ENCODE measurements at places on chromosomes 11 and 22.

DNA sequence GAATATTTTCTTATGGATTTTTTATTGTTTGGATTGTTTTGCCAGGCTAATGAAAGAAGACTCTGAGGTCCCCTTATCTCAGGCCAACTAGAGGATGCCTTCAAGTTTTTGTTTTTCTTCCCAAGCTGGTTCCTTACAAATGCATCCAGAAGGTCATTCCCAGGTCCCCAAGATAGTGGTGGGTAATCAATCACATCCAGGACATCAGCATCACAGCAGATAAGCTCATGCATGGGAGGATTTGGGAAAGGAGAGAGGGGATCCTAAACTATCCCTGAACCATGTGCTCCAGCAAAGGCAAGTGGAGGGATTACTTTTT is 20.7 kb downstream of the FZD4 start:
- no peaks in the 10 kb centered on the region for H3K27me3 ChIP-seq
- H3K4me1 ChIP-seq: no peaks in the 10 kb centered on the region
- no peaks in the 10 kb centered on the region for H3K36me3 ChIP-seq
- DNase-seq: no peak

GRCh38 chr11:32115446-32115845 is 24.6 kb downstream of the RCN1 start:
- H3K36me3 ChIP-seq: no peaks in the 10 kb centered on the region
- no peak overlapping the region for H3K27ac ChIP-seq
- H3K27me3 ChIP-seq: no peaks in the 10 kb centered on the region
- no peak overlapping the region for H3K4me3 ChIP-seq

DNA sequence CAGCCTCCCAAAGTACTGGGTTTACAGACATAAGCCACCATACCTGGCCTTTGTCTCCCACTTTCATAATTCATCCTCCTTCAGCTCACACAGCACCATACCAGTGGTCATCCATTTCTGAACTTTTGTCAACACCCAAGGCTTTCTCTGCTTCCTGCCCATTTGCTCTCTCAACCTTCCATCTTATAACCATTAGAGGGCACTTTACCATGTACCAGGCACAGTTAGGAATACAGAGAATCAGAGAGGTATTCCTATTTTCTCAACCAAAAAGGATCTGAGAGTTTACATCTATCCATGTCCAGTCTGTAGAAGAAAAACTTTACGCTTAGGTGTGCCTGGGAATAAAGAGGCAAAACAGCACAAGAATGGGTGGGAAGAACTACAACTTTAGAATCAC is 397.6 kb downstream of the BUD13 start:
- H3K27me3 ChIP-seq: no peaks in the 10 kb centered on the region
- DNase-seq: no peak
- H3K36me3 ChIP-seq: peaks cover 2% of the 10 kb centered on the region
- peaks cover 3% of the 10 kb centered on the region for H3K4me1 ChIP-seq
- no peak overlapping the region for H3K4me3 ChIP-seq

DNA sequence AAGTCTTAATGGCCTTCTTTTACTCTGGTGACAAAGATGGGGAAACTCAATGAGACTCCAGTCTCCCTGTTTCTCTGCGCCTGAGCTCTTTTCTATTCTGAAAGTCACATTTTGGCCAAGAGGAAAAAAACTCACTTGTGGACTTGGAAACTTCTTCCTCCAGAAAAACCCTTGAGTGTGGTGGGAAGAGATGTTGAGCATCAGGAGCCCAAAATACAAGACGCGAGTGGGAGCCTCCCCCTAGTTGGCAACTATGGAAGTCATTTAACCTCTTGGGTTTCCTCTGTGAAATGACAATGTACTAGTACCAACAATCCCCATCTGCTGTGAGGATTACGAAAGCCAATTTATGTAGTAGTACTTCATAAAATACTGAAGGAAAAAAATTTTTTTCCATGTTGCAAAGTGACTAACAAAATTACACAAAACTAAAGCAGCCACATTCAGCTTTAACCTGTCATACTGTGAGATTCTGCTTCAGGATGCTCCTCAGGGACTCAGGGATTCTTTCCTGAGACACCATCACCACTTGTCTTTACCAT is 524 bp upstream of the SLC25A17 start:
- H3K27me3 ChIP-seq: no peaks in the 10 kb centered on the region
- peaks cover 11% of the 10 kb centered on the region for H3K36me3 ChIP-seq
- DNase-seq: no peak
